Natural killer cell (primary cell): ENCODE measurements at places on chromosomes 5 and 9.

DNA sequence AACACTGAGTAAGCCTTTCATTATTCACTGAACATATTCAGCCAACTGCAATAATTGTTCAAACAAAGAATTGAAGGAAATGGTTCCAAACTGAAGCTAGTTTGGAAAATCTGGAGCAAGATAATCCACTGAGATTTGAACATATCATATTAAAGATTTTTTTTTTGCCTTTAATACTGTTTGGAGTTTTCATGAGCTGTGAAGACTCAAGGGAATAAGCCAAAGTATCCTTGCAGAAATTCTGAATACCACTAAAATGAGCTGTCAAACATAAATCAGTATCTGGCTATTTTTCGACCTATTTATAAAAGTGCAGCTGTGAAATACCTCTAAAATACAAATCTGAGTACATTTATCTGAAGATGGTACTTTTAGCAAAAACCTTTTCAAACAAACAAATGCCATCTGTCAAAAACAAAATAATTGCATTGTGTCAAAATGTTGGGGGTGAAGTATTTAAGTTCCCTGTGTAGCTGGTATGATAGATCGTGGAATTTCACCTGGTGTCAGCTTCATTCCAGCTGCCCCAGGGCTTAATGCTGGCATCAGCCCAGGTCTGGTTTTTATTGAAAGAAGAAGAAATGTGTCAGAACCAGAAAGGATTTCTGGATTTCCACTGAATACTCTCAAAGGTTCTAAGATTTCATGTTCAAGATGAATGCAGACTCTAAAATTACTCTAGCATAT, 149.0 kb upstream of the GRAMD2B start:
- no peak for DNase-seq

GRCh38 chr5:132363431-132364112, 5.9 kb upstream of the SLC22A5 start:
- DNase-seq: no peak

GRCh38 chr5:111122398-111122797, 30.2 kb downstream of the WDR36 start:
- DNase-seq: no peak

- peak; percentile 3 for DNase-seq
Observed at GRCh38 chr5:83368319-83368718, 103.2 kb upstream of the VCAN start.

DNA sequence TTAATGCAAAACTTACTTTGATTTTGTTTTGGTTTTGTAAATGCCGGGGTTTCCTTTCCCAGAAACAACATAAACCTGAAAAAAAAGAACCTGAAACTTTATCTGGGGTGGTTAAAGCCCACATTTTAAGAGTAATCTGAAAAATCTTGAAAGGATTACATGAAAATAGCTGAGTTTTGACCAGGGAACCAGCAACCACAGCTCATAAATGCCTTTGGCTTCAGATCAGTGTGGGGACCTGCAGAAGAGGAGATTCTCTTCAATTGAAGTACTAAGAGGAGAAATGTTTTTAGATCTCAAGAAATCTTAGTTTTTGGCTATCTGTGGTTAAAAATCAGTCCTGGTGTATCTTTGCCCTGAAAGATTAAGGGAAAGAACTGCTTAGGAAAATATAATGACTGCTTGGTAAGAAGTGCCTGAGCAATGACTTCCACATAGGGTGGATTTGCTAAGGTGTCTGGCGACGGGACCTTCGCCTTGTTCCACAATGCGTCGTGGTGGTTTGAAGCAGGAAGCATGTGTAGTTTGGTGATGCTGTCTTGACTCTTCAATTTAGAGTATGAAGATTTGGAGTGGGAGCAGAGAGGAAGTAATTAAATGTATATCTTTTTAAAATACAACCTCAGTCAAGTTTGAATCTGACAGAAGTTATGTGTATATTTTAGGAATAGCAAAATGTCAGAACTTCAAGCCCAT, 186.5 kb downstream of the MAN2A1 start:
- DNase-seq: no peak

GRCh38 chr9:3903906-3904305, 378.1 kb upstream of the RFX3 start:
- no peak for DNase-seq

DNA sequence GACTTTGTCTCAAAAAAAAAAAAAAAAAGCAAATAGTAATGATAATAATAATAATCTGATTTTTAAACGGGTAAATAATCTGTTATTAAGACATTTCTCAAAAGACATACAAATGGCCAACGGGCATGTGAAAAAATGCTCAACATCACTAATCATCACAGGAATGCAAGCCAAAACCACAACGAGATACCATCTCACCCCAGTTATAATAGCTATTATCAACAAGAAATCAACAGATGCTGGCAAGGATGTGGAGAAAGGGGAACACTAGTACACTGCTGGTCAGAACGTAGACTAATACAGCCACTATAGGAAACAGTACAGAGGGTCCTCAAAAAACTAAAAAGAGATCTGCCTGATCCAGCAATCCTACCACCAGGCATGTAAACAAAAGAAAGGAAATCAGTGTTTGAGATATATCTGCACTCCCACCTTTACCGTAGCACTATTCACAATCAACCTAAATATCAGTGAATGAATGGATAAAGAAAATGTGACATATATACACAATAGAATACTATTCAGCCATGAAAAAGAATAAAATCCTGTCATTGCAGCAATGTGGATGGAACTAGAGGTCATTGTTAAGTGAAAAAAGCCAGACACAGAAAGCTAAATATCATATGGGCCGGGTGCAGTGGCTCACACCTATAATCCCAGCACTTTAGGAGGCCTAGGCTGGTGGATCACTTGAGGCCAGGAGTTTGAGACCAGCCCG, 24.9 kb downstream of the VAV2 start:
- no peak for DNase-seq

DNA sequence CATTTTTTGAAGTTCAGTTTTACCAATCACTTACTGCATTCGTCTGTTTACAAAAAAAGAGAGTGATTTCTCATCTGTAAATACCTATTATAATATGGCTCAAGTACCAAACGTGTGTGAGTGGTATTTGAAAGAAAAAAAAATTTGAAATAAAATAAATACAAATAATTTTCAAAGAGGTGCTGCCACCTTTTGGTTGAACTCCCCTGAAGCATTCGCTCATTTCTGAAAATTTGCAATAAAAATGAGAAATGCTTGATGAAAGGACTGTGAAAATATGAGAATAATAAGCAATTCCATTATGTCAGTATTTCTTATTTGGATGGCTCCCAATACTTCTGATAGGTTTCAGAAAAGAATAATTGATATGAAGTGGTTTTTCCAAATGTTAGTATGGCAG, 409.9 kb downstream of the CTNND2 start:
- no peak for DNase-seq

DNA sequence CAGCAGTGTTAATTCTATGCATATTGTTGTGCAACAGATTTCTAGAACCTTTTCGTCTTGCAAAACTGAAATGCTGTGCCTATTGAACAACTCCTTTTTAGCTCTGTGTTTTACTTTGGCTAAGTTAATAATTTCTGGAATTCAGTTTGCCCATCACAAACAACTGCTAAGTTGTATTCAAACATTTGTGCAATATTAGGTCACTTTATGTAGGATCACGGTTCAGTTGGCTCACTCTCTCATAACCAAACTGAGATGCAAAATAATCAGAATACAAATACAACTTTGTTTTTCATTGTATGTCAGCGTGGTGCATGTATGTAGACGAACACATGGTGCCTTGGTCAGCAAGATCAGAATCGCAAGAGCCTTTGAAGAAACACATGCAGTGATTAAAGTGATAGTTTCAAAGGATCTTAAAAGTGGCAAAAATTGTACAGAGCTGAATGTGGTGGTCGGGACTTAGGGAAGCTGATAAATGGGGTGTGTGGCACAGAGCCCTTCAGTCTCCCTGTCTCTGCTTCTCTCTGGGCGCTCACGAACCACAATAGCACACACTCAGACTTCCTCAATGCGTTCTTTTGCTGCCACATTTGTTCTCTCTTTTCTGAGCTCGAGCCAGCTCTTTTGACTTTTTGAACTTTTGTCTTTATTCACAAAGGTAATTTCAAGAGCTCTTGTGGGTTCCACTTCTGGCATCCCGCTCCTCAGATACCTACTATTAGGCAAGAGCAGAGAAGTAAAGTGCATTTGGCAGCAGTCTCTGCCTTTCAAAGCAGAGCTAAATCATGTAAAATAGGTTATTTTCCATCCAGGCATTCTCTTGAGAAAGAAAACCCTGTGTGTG, 112.4 kb upstream of the CTSL start:
- no peak for DNase-seq

DNA sequence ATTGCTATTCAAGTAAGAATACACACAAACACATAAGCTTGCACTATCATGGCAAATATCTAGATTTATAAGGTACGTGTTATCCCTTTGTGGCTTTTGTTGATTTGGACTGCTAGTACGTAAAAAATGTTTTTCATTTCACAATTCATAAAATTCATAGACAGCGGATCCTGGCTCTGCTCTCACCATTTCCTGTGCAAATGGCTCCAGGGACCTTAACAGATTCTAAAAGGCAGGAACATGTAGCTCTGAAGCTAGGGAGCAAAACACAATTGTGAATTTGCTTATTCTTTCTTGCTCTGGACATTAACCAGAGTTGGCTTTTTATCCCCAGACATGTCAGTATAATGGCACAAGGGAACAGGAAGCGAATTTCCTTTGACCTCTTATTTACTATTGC, 1019.9 kb upstream of the WWC1 start:
- no peak for DNase-seq

- no peak for DNase-seq
Observed at GRCh38 chr9:126671983-126672382, 58.3 kb downstream of the LMX1B start.

- DNase-seq: no peak
Observed at GRCh38 chr5:156328766-156329165, 1.8 kb downstream of the SGCD start.

- DNase-seq: no peak
Observed at GRCh38 chr5:172059661-172060100, 53.2 kb upstream of the FBXW11 start.

- DNase-seq: no peak
Observed at GRCh38 chr9:124673063-124673462, 98.0 kb downstream of the NR6A1 start.

DNA sequence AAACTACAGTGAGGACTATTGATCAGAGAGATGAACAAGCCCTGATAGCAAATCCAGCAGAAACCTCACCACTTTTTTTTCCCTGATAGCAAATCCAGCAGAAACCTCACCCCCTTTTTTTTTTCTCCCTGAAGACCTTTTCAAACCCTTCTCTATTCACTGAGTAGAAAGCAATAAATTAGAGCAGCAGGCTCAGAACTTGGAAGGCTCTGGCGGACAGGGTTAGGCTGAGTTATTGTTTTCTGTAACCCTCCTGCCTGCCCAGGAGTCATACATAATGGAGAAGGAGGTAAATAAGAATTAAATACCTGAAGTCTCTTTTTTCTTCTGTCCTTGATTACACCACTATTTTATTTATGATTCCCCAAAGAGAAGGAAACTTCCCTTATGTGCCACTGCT, 136.3 kb upstream of the SNX2 start:
- DNase-seq: no peak

GRCh38 chr9:111149018-111149759, 110.9 kb upstream of the LPAR1 start:
- DNase-seq: no peak

DNA sequence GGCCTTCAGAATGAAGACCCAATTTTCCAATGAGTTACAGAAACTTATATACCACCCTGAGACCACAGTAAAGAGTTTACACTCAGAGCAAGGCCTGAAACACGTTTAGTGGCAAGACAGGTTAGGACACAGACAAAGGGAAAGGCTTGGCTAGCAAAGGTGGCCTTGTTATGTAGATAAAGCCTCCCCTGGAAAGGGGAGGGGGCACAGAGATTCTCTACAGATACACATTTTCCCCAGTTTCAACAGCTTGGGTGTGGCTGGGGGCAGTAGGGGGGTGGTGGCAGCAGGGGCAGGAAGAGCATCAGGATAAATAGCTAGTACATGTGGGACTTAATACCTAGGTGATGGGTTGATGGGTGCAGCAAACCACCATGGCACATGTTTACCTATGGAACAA, 51.9 kb upstream of the PPP1R2B start:
- no peak for DNase-seq

- no peak for DNase-seq
Observed at GRCh38 chr9:20321423-20322082, 300.7 kb downstream of the MLLT3 start.

DNA sequence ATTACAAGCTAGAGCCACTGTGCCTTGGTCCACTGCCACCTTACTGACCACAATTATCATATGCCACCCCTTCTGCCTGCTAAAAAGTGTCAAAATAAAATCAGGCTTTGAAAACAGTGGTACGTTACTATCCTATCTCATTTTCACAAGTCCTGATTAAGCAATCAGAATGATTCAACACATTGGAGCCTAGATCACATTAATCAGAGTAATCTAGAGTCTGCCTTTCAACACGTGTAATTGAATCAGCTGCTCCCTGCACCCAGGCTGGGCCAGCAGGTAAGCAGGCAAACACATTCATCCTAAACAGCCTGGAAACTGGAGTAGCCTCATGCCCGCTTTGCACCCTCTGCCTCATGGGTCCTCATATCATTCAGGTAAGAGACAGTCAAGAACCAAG, 186.2 kb downstream of the DCP2 start:
- no peak for DNase-seq

DNA sequence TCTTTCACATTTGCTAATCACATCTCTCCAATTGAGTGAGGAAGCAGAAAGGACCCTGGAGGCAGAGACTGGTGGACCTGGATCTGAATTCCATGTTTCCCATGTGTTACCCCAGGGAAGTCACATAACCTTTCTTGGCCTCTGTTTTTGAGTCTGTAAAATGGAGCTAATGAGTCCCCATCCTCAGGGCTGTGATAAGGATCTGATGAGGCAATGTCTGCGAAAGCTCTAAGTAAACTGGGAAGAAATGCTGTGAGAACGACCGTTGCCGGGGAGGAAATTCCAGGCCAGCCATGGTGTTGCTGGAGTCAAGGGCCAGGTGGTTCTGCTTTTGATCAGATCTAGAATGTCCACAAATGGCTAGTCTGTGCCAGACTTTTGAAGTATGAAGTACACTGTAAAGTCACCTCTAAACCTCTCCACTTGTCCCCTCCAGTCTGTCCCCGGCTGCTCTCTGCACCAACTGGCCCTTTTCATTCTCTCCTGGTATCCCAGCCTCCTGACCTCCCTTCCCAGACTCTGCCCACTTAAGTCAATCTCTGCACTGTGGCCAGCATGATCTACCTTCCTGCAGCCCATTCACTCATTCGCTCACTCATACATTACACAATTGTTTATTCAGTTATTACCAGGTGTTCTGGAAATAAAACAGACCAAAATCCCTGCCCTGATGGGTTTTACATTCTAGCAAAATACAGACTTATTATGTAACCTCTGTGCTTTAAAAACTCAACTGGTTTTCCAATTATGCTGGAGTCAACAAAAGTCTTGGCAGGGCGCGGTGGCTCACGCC, 32.5 kb upstream of the N4BP3 start:
- DNase-seq: no peak

GRCh38 chr5:55146080-55146479, 13.9 kb upstream of the GPX8 start:
- DNase-seq: no peak

GRCh38 chr9:108078811-108079210, 589.2 kb upstream of the KLF4 start:
- DNase-seq: no peak
